ENCODE measurements at places on chromosomes 5 and 9. TPM values are rescaled to one million over a fixed set of nuclear protein-coding genes. Genes with fewer than 3 reads are reported as not detected.

GRCh38 chr9:80383331-80383730 lies 811.6 kb downstream of the TLE4 start:
- no peak overlapping the region for H3K4me3 ChIP-seq
- no peaks in the 10 kb centered on the region for H3K36me3 ChIP-seq
- no peaks in the 10 kb centered on the region for H3K4me1 ChIP-seq
- H3K27ac ChIP-seq = no peak overlapping the region
- no peak for DNase-seq
- no peaks in the 10 kb centered on the region for H3K27me3 ChIP-seq

GRCh38 chr9:89096807-89097206 lies 81.8 kb downstream of the SHC3 start:
- H3K27me3 ChIP-seq = no peaks in the 10 kb centered on the region
- H3K36me3 ChIP-seq = no peaks in the 10 kb centered on the region
- H3K27ac ChIP-seq = no peak overlapping the region
- H3K4me1 ChIP-seq = no peaks in the 10 kb centered on the region
- H3K4me3 ChIP-seq = no peak overlapping the region
- DNase-seq = no peak

DNA sequence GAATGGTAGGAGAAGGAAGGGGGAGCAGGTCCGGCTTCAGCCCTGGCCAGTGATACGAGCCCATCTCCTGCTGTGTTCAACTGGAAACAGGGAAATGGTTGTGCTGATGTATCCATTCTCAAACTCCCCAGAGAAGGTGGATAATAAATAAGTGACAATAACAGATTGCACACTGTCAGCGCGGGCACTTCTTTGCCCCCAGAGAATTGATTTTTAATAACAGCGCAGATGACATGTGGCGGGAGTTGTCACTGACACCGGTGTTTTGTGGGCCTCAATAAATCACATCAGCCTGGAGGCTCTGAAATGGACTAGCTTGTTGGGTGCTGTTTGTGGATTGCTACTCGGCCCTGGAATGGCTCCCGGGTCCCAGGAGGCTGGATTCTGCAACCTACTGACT lies 141.4 kb upstream of the PANK3 start:
- no peak overlapping the region for H3K27ac ChIP-seq
- no peaks in the 10 kb centered on the region for H3K4me1 ChIP-seq
- H3K27me3 ChIP-seq = no peaks in the 10 kb centered on the region
- H3K36me3 ChIP-seq = no peaks in the 10 kb centered on the region

DNA sequence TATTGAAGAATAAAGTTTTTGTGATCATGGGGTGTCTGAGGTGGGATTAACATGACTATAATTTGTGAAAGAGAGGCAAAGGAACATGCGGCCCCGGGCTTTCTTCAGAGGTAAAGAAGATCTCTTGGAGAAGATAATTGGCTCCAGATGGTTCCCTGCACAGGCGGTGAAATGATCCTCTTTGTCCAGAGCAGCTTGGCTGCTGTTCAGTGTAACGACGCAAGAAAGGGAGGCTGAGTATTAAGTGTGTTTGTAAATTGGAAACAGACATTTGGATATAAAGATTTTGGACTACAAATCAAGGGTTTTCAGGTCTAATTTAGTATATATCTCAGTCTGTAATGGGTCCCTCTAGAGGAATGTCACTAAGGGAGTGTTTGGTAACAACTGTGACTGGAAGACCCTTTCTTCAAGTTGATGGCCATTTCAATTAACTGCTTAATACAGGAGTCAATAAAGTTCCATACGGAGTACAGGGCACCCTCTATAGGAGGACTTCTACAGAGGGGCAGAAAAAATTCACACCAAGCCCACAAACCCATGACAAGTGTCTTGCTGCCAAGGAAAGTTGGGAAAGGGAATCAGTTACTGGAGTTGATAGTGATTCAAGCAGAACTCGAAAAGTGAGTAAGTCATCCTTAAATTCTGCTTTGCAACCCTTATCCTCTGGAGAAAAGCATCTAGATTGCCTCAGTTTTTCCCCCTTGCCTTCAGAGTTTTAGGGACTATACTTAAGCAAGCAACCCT lies 4.1 kb downstream of the EQTN start:
- no peaks in the 10 kb centered on the region for H3K36me3 ChIP-seq
- no peak overlapping the region for H3K27ac ChIP-seq
- H3K4me3 ChIP-seq = no peak overlapping the region
- no peak for DNase-seq
- no peaks in the 10 kb centered on the region for H3K4me1 ChIP-seq

- no peak for DNase-seq
- H3K4me3 ChIP-seq = no peak overlapping the region
- H3K27ac ChIP-seq = no peak overlapping the region
- no peaks in the 10 kb centered on the region for H3K27me3 ChIP-seq
- H3K4me1 ChIP-seq = no peaks in the 10 kb centered on the region
- no peaks in the 10 kb centered on the region for H3K36me3 ChIP-seq
Measured at GRCh38 chr9:1208157-1208556, 158.0 kb downstream of the DMRT2 start.

ADAMTS6 gene
- 0.93 TPM for total RNA-seq

- no peaks in the 10 kb centered on the region for H3K36me3 ChIP-seq
- H3K27ac ChIP-seq = no peak overlapping the region
- DNase-seq = no peak
Measured at GRCh38 chr9:110604171-110604601, 24.6 kb upstream of the SVEP1 start.

DNA sequence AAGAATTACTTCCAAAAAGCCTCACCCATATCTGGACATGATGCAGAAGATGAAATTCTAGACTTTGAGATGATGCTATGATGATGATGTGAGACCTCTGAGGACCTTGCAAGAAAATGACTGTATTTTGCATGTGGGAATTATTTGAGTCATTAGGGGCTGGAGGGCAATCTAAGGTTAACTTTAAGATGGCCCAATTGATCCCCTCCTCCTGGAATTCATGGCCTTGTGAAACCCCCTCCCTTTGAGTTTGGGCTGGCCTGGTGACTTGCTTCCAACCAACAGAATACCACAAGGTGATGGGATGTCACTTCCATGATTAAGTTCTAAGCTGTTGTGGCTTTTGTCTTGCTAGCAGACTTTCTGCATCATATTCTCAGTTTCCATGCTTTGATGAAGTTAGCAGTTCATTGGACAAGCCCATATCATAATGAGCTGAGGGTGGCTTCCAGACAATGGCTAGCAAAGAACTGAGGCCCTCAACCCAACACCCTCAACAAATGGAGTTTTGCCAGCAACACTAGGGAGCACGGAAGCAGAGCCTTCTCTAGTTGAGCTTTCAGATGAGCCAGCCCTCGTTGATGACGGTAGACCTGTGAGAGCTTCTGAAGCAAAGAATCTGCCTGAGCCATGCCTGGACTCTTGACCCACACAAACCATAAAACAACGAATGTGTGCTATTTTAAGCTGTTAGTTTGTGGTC lies 7.4 kb upstream of the AMACR start:
- no peak overlapping the region for H3K4me3 ChIP-seq
- no peaks in the 10 kb centered on the region for H3K36me3 ChIP-seq
- H3K4me1 ChIP-seq = no peaks in the 10 kb centered on the region

- H3K4me3 ChIP-seq = no peak overlapping the region
- H3K36me3 ChIP-seq = no peaks in the 10 kb centered on the region
- H3K27me3 ChIP-seq = no peaks in the 10 kb centered on the region
- no peak overlapping the region for H3K27ac ChIP-seq
Measured at GRCh38 chr5:31158686-31159085, 34.8 kb upstream of the CDH6 start.

DNA sequence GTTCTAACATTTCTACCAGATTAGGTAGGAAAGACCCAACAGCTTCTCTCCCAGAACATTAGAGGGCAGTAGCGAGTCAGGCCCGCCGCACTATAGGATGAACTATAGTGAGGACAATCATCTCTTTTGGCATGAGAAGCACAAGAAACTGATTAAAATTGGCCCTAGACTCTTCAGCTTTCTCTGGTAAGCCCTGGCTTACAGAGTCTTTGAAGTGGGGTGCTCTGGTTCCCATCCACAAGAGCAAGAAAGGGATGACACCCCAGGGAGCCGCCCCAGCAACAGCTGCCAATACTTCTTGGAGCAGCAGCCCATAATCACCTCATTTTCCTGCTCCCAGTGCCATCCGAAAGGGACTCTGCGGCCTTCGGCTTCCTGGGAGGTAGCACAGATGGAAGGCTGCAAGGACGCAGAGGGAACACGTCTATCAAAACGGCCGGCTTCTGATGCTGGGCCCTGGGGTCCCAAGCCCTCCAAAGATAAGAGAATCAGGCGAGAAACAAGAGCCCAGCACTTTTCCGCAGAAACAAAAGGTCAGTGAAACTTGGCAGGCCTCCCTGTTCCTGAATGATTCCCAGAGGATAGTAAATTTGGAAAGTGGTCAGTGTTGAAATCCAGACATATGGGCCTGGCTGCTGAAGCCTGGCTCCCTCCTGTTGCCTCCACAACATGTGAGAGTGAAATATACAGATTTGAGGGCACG lies 69.3 kb downstream of the HSD17B3 start:
- H3K27me3 ChIP-seq = no peaks in the 10 kb centered on the region
- H3K27ac ChIP-seq = no peak overlapping the region

DNA sequence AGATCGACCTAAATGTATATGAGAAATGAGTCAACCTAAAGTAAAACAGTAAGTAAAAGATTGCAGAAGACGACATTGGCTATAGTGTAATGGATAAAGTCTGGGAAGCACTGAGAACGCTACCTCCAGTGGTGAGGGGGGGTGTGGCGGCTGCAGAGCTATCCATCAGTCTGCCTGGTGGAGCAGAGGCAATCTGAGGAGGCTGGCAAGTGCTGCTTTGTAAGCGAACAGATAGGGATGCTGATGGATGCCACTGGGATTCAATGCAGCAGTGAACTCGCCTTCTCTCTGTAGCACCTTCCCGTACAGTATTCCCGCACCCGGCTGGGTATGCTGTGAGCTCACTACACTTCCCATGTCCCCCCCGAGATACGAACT lies 261.5 kb downstream of the NSG2 start:
- no peaks in the 10 kb centered on the region for H3K4me1 ChIP-seq
- DNase-seq = no peak
- no peak overlapping the region for H3K4me3 ChIP-seq
- no peaks in the 10 kb centered on the region for H3K36me3 ChIP-seq

- no peak overlapping the region for H3K27ac ChIP-seq
- DNase-seq = no peak
- no peaks in the 10 kb centered on the region for H3K27me3 ChIP-seq
- no peaks in the 10 kb centered on the region for H3K36me3 ChIP-seq
Measured at GRCh38 chr5:85716344-85717202, 901.2 kb upstream of the COX7C start.

SPARC gene
- 0.31 TPM for total RNA-seq

DNA sequence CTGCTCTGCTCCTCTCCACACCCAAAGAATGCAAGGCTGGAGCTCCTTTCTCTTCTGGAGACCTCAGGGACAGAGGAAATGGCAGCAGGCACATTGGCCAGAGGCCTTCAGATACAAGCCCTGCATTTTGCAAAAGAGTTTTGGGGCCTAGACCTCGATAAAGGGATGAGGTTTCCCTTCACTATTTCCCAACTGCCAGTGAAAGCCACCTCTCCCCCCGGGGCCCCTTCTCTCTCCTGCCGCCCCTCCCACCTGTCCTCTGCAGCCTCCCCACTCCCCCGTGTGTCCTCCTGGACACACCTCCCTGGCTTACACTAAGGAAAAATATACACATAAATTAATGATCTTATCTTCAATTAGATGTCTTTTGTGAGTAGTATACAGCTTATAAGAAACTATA lies 21.3 kb upstream of the LMNB1 start:
- DNase-seq = no peak
- H3K27me3 ChIP-seq = no peaks in the 10 kb centered on the region
- H3K27ac ChIP-seq = no peak overlapping the region
- H3K4me1 ChIP-seq = peaks cover 9% of the 10 kb centered on the region
- no peaks in the 10 kb centered on the region for H3K36me3 ChIP-seq

GRCh38 chr5:153881687-153882086 lies 157.0 kb downstream of the FAM114A2 start:
- no peak overlapping the region for H3K4me3 ChIP-seq
- no peaks in the 10 kb centered on the region for H3K36me3 ChIP-seq
- H3K27me3 ChIP-seq = no peaks in the 10 kb centered on the region
- H3K27ac ChIP-seq = no peak overlapping the region

DNA sequence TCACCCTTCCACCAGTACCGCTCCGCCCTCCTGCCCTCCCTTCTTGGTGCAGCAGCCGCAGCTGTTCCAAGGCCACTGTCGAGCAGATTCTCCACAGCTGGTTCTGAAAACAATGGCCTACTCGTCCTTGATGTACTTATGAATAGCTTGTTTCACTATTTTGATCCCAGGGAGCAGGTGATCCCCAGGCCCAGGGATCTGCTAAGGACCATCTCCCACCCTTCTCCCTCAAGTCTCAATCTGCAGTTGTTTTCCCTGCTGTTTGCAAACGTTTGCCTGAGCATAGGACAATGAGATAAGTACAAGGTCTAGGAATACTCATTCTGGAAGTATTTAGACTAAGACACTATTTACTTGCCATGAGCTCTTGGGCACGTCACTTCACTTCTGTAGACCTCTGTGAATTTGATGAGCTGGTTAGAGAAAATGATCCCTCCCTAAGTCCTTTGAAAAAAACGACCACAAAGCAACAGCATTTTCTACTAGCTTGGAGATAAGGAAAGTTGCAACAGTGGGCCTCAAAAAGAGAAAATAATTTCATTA lies 1.8 kb downstream of the LURAP1L start:
- no peak for DNase-seq
- H3K4me1 ChIP-seq = no peaks in the 10 kb centered on the region
- no peaks in the 10 kb centered on the region for H3K27me3 ChIP-seq
- no peak overlapping the region for H3K27ac ChIP-seq
- H3K36me3 ChIP-seq = no peaks in the 10 kb centered on the region

GRCh38 chr5:171965745-171966144 lies 40.7 kb downstream of the FBXW11 start:
- H3K27ac ChIP-seq = no peak overlapping the region
- peaks cover 43% of the 10 kb centered on the region for H3K4me1 ChIP-seq
- no peaks in the 10 kb centered on the region for H3K27me3 ChIP-seq
- no peaks in the 10 kb centered on the region for H3K36me3 ChIP-seq
- DNase-seq = no peak
- H3K4me3 ChIP-seq = no peak overlapping the region

SPATA31E1 gene
- not detected for total RNA-seq

DNA sequence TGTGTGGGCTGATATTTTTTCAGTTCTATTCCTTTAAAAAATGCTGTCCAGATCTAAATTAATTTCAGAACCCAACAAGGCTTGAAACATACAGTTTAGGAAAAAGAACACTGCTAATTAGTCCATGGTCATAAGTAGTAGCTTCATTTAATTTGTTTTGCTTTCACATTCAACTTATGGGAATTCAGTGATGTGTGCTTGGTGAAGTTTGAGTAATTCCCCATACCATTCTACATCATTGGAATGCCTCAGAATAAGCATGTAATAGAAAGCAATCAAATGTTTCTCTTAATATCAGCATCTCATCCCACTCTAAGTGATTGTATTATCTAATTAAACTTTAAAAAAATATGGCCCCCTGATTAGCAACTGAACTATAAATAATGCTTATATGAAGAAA lies 2.7 kb downstream of the CNTLN start:
- no peak overlapping the region for H3K4me3 ChIP-seq
- DNase-seq = no peak
- H3K4me1 ChIP-seq = no peaks in the 10 kb centered on the region
